ENCODE measurements at places on chromosomes 13 and 19. TPM values are rescaled to one million over a fixed set of nuclear protein-coding genes. Genes with fewer than 3 reads are reported as not detected.

The IGFL2 gene
- polyA plus RNA-seq, result not detected

The MAST3 gene
- polyA plus RNA-seq, result 2.6 TPM

The ZNF575 gene
- polyA plus RNA-seq, result 0.54 TPM

DNA sequence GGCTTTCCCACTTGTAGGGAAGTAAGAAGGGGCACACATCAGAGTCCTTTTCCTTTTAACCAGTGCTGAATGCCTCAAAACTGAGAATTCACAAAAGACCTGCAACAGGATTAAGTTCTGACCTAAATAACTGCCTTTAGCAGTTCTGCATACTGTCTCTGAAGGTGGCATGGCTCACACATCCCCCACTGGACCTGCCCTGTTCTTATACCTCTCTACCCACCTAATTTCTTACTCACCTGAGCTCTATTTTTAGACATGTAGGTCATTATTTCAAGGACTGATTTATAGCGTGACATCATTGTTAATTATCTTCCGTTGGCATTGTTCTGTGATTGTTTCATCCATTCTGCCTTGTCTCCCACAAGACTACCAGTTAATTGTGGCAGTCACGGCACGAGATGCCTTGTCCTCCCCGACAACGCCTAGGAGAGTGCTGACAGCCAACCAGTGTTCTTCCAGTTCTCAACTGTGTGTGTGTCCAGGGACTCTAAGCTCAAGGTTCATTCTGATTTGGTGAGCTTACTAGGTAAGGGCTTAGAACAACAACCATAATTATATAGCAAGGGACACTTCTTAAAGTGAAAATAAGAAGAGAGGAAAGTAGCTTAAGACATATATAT is 27.1 kb upstream of the UBL3 start:
- DNase-seq, result no peak

The ZNF497 gene
- 0.33 TPM for polyA plus RNA-seq

GRCh38 chr13:73063166-73063565 is 4.4 kb downstream of the KLF5 start:
- no peak for DNase-seq

The C1QTNF9 gene
- polyA plus RNA-seq, result 3.8 TPM

GRCh38 chr13:20729633-20730585 is 26.4 kb downstream of the IL17D start:
- no peak for DNase-seq

The SIGLEC10 gene
- 0.22 TPM for polyA plus RNA-seq

The EDNRB gene
- polyA plus RNA-seq, result 20.0 TPM

The SUGP1 gene
- 32.0 TPM for polyA plus RNA-seq

DNA sequence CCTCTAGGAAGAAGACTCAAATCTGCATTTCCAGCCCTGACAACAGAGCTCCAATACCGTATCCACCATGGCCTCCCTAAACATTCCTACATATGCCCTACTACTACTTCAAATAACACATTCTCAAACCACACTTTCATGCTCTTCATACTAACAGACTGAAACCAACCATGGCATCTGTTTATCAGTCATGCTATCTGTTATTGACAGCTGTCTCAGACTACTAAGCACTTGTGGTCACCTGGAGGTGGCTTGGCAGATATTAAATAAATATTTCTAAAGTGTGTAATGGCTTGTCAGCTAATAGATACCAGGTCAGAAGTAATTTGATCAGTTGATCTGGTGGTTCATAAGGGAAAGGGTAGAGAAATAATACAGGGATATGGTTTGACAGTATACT is 489.1 kb downstream of the DIAPH3 start:
- DNase-seq, result no peak

DNA sequence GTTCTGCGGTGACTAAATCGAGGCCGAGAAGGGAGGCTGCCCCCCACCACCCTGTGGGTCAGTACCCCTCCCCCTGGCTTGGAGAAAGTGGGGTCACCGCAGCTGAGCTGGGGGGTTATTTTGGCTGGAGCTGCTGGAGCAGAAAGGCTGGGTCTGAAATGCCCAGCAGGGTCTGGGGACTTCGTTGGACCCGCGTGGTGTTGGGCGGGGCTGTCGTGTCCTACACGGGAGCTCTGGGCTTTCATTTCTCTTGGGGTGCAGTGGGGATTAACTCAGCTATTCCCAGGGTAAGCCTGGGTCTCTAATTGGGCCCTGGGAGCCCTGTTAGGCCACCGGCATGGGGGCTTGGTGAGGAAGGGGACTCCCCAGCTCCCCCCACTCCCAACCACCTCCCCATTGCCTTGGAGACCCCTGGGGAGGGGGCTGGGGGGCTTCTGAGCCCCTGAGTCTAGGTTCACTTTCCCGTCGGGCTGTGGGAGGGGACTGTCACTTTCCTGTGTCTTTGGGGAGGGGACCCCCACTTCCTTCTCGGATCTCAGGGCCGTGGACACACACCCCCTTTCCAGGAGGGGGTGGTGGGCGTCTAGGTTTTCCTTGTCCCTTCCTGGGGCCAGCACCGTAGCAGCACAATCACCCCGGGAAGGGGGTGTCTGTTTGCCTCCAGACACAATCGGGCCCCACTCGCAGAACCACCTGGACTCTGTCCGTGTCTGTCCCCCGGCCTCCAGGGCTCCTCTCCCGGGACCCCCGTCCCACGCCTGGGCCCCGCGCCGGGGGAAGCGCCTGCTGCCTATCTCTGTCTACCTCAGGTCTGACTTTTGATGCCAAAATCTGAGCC is 10.2 kb upstream of the WDR18 start:
- no peak for DNase-seq

- peak; percentile 84 for DNase-seq
Measured at GRCh38 chr19:14556662-14557188, 15.1 kb downstream of the NDUFB7 start.

DNA sequence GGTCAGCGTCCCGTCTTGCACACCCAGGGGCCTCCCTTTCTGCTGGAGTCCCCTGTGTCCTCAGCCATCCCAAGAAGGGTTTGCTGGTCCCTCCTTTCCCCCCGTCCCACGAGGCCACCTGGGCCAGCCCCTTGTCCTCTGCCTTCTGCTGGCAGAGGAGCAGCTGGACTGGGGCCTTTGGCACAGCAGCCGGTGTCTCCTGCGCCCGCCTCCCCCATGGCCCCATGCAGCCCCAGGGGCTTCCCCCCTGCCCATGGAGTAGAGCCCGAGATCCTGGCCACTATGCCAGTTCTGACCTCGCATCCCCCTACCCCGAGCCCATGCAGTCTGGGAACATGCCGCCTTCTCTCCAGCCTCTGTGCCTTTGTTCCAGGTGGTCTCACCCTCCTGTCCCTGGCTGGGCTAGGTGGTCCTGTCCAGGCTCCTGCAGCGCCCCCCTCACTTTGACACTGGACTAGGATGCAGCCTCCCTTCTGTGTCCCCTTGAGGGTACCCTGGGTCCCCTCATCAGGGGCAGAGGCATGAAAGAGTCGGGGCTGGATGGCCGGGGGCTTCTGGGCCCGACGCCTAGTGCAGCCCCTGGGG is 5.7 kb upstream of the GARIN5A start:
- no peak for DNase-seq

DNA sequence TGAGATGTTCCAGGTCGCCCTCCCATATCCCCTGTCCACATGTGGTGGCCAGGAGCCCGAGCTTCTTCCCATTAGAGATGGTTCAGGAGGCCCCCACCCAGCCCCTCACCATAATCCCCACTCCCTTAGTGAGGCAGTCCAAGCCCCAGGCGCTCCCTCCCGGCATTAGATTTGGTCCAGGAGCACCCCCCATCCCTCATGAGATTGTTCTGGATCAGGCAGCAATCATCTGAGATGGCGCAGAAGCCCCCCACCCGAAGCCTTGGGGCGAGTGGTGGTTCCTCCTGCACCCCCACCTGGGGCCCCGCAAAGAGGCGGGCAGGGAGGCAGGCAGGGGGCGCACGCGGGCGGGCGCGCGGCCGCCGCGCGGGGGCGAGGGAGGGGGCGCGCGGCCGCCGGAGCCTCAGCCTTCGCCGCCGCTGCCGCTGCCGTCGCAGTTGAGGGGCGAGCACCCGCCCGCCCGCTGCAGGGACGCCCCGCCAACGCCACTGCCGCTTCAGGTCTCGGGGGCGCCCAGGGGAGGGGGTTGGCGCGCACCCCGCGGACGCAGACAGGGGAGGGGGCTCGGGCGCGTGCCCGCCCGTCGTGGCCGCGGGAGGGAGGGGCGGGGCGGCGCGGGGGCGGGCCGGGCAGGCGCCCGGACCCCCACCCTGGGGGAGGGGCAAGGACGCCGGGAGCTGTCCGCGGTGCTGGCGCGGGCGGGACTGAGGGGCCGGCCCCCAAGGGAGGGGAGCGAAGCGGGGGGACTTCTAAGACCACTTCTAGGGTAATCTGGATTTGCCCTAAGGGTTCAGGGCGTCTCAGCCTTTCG is 46.4 kb upstream of the SHKBP1 start:
- DNase-seq, result no peak

DNA sequence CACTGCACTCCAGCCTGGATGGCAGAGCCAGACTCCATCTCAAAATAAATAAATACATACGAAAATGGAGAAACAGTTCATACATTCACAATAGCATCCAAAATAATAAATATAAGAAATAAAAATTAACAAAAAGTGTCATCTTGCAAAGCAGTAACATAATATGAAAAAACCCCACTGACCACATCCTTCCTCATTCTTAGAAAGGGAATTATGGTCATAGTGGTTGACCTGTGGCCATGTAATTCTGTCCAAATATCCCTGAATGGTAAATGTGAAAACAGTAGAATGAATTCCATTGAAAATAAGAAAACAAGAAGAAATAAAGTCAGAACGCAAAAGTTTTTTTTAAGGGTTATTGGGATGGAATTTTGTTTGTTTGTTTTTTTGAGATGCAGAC is 7.0 kb upstream of the CDC42EP5 start:
- DNase-seq, result no peak

GRCh38 chr13:63161219-63161618 is 1745.6 kb upstream of the PCDH20 start:
- DNase-seq, result no peak

- DNase-seq, result no peak
Measured at GRCh38 chr13:48449656-48450055, 36.7 kb upstream of the LPAR6 start.

GRCh38 chr13:106455190-106455589 is 80.3 kb downstream of the EFNB2 start:
- no peak for DNase-seq

DNA sequence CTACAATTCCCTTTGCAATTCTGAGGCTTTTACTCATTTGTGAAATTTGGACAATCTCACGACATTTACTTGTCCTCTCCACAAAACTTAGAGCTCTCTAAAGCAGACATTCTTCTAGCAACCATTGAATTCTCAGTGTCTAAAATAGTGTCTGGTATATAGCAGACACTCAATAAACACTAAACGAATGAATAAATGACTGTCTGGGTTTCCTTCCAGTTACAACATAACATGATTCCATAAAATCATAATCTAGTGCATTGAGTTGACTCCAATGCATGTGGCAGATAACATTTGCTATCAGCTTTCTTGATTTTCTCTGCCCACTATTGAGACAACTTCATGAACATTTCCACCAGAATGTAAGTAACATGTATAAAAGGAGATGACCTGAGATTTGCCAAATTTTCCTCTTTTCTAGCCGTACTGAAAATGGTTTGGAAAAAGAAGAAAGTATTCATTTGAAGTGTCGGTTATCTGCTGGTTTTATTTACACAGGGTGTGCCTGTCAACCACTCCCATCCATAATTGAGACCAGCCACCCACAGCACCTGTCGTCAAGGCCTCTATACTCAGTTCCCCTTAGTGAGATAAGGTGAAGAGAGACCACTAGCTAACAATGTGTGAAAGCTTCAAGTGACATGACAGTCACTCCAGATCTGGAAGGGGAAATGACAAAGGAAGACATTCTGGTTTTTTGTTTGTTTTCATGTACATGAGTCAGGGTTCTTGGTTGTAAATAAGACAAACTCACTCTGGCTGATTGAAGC is 4.8 kb upstream of the SERP2 start:
- DNase-seq, result no peak

The PNMA8A gene
- polyA plus RNA-seq, result 2.8 TPM

The SSC5D gene
- 2.8 TPM for polyA plus RNA-seq

GRCh38 chr13:29464105-29464679 is 131.3 kb downstream of the SLC7A1 start:
- peak; percentile 34 for DNase-seq

DNA sequence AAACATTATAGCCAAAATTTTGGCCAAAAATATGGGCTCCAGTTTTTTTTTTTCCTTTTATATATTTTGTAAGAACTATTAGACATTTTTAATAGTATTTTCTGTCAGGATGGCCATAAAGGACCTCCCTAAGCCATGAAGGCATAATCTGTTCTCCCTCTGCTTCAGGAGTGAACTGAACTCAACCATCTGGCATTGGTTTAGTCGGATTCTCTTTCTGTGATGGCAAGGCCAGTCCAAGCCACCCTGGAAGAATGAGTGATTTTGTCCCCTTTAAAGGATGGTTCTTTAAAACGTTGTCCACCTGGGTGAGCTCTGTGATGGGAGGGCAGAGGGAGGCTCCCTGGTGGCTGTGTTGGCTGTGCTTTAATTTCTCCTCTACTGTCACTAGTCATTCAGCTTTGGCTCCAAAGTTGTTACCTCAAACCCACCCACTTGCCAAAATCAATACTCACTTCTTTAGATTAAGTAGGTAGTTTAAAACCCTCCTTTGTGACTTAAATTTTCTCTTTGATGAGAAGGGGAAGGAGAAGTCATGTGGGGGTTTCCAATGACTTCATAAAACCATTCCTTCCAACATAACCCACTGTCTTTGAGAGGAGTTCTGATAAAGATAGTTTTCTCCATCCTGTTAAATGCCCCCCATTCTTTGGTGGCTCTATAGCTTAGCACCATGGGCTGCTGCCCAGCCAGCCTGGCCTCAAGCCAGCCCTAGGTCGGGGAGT is 4.4 kb downstream of the TNFRSF19 start:
- DNase-seq, result no peak

The FXYD1 gene
- 251 TPM for polyA plus RNA-seq

GRCh38 chr19:46951171-46951986 is 68.3 kb upstream of the NPAS1 start:
- no peak for DNase-seq

DNA sequence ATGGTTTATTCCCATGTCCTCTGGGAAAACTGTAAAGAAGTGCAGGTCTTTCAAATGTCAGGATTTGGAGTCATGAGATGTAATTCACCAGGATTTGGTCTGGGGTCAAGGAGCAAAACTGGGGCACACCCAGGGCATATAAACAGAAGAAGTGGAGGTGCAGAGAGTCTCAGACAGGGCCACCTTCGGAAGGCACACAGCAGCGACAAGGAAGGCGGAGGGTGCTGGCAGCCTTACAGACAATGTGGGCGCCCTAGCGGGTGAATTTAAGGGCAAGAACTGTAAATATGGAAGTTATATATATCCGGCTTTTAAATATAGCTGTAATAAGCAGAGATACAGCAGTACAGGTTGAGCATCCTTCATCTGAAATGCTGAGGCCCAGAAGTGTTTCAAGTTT is 31.2 kb downstream of the DHRS12 start:
- DNase-seq, result no peak

- peak; percentile 42 for DNase-seq
Measured at GRCh38 chr19:10812902-10813404, 23.1 kb downstream of the TMED1 start.

DNA sequence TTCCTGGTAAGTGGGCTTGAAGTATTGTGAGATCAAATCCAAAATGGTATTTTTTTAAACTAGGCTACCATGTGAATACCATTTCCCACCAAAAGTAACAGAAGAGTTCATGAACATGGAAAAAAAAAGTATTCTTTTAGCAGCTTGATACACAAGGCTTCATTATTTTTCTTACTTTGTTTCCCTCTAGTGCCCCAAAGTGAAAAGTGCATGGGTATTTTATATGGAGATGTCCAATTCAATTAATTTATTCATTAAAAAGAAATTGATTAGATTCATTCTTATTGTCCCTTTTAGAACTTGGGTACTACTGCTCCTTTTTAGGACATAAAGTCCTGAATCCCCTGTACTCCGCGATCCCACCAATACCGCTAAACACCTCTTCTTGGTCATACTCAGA is 28.6 kb upstream of the SCEL start:
- no peak for DNase-seq

The MEDAG gene
- polyA plus RNA-seq, result 6.1 TPM

All from heart right ventricle (tissue), 16 donors.